ENCODE measurements at places on chromosomes 12 and 14.

DNA sequence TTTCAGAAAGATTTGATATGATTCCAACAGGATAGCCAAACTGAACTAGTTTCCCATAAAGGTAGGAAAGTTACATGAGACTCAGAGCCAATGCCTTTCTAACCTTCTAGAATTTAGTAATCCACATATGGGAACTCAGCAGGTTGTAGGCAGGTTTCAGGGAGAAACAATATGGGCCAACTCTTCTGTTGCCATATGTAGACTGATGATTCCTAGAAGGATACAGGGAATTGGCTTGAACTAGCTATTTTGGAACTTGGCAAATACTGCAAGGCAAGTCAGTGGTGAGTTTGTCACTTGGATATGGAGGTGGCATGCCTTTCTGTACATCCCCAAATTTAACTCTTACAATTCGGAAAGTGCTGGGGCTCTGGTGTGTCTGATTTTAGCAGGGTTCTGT lies 15.5 kb downstream of the SUDS3 start:
- no peak for DNase-seq

- DNase-seq: no peak
Observed at GRCh38 chr12:51753980-51754675, 94.4 kb downstream of the FIGNL2 start.

GRCh38 chr12:62726471-62726980 lies 208.4 kb downstream of the PPM1H start:
- no peak for DNase-seq

GRCh38 chr12:10497602-10498001 lies 8.1 kb upstream of the EIF2S3B start:
- DNase-seq: peak; percentile 18

DNA sequence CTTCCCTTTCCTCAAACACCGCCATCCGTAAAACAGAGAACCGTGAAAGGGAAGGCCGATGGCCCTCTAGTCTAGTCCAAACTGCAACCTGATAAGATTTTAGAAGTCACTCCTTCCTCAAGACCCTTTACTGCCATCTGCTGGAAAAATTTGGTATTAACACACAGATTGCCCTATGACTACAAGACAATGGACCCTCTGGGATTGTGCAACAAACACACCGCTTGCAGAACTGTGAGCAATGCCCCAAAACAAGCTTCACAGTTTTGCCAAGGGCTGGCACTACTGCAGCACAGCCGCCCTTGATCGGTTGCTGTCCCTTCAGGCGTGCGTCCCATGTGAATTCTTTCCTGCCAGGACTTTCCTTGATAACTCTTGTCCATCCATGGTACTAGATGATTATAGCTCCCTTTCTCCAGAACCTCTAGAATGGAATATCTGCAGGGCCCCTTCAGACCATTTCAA lies 23.1 kb downstream of the LLPH start:
- DNase-seq: peak; percentile 67

DNA sequence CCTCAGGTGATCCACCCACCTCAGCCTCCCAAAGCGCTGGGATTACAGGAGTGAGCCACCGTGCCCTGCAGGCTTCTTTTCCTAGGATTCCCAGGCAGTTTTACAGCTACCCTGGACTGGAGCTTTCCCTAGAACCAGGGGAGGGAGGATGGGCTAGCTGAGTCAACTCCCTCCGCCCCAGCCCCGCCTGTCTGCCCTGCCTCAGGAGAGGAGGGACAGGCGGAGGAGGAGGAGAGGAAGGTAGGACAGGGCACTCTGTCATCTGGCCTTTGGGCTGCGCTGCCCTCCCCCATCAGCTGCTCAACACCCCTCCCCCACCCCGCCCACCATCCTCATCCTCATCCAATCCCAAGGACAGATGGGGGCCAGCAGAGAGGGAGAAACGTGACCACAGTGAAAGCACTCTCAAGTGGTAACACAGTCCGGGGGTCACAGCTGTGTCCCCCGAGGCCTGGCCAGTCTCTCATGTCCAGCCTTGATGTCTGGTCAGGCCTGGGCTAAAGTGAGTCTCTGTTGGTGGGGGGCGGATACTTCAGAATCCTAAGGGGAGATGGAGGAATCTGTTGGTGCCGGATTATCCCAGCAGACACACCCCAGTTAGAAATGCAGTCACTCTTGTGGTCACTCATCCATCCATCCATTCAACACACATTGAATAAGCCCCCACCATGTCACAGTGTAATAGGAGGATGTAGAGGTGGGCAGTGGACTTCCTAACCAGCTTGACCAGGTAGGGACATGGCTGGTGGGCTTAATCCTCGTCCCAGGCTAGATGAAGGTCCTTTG lies 12.3 kb downstream of the FIGNL2 start:
- DNase-seq: no peak

DNA sequence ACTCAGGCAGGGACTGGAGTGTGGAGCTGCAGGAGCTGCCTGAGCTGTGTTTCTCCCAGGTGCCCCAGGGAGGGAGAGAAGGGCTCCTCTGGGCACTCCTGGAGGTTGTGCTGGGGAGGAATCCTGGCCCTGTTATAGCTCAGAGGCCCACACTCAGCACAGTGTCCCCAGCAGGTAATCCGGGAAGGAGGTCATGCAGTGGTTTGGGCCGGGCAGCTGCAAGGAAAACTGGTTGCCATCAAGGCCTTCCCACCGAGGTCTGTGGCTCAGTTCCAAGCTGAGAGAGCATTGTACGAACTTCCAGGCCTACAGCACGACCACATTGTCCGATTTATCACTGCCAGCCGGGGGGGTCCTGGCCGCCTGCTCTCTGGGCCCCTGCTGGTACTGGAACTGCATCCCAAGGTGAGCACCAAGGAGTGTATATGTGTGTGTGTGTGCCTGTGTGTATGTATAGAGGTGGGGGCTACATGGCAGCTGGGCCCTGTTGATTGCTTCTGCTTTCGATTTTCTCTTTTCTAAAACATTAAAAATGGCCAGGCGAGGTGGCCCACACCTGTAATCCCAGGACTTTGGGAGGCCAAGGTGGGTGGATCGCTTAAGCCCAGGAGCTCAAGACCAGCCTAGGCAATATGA lies 2.0 kb downstream of the AMHR2 start:
- DNase-seq: no peak

GRCh38 chr12:78732481-78732880 lies 132.1 kb upstream of the SYT1 start:
- no peak for DNase-seq

DNA sequence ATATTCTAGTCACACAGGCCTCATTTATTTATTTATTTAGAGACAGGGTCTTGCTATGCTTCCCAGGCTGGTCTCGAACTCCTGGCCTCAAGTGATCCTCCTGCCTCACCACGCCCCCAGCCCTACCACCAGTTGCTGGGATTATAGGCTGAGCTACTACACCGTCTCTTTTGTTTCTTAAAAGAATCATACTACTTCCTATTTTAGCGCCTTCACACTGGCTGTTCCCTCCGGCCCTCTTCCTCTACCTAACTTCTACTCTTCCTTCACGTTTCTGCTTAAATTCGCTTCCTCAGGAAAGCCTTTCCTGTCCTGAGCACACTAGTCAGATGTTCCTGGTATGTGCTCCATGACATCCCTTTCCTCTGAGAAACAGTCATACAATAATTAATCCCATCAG lies 6.4 kb upstream of the MRPL42 start:
- DNase-seq: no peak

DNA sequence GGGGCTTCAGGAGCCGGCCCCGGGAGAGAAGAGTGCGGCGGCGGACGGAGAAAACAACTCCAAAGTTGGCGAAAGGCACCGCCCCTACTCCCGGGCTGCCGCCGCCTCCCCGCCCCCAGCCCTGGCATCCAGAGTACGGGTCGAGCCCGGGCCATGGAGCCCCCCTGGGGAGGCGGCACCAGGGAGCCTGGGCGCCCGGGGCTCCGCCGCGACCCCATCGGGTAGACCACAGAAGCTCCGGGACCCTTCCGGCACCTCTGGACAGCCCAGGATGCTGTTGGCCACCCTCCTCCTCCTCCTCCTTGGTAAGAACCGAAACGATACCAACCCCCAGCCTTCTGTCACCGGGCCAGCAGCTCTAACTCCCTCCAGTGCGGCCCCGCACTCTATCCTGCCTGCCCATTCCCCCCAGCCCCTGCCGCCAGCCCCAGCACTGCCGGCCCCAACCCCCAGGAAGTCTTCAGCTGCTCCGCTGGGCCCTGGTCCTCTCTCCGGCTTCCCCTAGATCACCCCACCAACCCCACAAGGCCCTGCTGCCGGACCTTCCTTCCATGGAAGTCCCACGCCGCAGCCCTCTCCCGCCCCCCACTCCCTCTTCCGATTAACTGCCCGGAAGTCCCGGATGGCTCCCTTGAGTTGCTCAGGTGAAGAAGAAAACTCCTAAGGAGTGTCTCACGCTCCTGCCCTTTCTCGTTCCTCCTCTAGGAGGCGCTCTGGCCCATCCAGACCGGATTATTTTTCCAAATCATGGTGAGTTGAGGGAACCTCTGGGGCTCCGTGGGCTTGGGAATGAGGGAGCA lies 693 bp downstream of the LRP10 start:
- DNase-seq: peak; percentile 78

DNA sequence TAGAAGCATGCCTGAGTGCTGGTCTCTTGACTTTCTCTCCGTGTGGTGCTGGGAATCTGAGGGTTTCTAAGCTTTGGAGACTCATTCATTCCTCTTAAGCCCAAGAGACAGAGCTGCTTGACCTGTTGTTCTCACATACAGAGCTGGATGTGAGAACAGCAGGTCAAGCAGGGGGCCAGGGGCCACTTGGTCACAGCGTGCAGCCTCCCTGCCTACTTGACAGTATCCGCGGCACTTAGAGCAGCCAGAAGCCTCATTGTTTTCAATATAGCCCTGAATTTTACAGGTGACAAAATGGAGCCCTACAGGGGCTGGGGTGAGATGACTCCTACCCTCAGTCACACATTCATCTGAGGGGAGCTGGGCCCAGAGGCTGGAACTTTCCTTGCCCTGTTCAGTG lies 88.9 kb downstream of the ESRRB start:
- DNase-seq: no peak

- no peak for DNase-seq
Observed at GRCh38 chr14:105476831-105477659, 2.4 kb downstream of the CRIP2 start.

- no peak for DNase-seq
Observed at GRCh38 chr12:7009512-7009911, 8.8 kb downstream of the LPCAT3 start.

DNA sequence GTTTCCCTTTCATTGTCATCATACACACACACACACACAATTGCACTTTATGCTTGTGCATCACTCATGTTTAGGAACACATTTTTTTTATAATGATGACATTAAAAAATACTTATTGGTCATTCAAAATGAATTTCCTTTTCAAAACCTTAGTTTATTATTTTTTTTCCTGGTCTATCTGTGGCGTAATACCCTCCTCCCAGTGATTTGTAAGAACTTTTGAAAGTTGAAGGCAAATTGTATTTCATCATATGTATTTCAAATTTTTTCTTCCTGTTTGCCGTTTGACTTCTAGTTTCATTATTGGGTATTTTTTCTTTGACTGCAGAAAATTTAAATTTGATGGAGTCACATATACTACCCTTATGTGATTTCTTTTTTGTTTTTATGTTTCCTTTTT lies 2.5 kb upstream of the LRRK2 start:
- DNase-seq: no peak

- no peak for DNase-seq
Observed at GRCh38 chr12:64824130-64824499, 332 bp upstream of the TBC1D30 start.

DNA sequence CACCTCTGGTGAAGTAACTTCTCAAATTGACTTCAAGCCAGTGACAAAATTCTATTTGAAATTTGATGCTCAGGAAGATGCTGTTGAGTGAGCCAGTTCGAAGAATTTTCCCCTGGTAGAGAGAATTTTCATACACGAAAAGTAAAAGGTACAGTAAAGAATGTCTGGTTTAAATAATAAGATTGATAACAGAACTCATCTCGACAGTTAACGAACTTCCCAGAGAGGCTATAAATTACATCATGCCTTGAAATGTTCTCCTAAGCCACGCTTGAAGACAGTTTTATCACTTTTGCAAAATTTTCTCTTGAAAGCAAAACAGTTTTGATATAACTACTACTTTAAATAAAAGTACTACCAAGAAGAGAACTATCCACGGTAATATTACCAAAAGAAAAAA lies 14.4 kb upstream of the OR11G2 start:
- no peak for DNase-seq

DNA sequence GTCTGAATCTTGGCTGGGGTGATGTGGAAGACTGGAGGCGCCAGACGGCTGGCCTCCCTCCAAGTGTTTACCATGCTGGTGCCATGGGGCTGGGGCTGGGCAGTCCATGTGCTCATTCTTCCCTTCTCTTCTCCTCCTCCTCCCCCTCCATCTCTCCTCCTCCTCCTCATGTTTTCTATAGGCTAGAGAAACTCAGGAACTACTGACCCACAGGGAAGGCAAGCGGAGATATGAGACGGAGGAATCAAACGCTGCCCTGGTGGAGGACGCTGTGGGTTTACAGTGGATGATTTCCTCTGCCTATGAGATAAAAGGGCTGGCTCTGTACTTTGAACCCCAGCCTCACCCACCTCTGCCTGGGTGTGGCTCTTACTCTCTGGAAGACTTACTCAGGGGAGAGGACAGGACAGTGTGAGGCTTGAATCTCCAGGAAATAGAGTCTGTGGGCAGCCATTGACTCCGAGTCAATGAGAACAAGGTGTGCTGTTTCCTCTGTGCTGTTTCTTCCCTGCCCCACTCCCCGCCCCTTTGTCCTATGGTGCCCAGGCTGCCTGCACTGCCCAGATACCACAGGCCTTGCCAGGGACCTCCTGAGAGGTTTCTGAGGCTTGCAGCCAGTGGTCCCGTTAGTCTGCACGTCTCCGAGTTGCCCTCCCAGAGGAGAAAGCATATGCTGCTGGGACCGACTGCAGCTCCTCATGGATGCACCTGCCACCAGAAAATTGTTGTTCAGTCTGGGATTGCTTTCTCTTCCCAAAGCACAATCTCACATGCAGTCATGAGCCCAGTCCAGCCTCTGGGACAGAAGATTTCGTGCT lies 132.6 kb upstream of the ARHGAP5 start:
- DNase-seq: no peak

DNA sequence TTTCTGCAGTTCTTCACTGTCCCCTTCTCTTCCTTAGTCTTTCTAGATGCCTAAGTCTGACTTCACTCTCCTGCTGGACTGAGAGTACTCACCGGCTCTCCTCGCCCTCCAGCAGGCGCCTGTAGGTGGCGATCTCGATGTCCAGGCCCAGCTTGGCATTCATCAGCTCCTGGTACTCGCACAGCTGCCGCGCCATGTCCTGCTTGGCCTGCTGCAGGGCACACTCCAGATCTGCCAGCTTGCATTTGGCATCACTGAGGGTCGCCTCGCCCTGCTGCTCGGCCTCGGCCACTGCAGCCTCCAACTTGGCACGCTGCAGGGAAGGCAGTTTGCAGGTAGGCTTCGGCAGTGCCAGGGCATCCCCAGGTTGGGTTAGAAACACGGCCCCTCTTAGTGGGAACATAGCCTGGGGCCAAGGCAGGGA lies 5.2 kb downstream of the KRT84 start:
- no peak for DNase-seq

DNA sequence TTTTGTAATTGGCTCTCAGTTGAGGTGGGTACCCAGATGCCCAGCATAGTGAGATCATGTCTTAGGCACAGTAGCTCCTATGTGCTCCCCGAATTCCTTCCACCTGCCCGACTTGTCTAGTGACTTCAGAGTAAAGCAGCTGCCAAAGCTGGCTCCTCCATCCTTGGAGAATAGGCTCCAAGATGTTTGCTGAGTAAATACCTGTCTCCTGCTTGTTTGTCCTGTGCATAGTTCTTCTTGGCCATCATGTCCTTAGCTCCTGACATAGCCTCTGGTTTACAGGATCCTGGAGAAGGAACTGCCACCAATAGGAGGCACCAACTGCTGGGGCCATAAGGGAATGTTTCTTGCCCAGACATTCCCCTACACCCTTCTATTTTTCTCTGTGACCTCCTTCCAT lies 52.6 kb upstream of the CISTR start:
- DNase-seq: no peak
